ENCODE measurements at places on chromosomes 1 and 21.

- no peak for DNase-seq
Measured at GRCh38 chr1:10213186-10213705, 2.9 kb downstream of the KIF1B start.

- DNase-seq, result no peak
Measured at GRCh38 chr1:158357441-158357840, 3.7 kb downstream of the CD1E start.

GRCh38 chr1:167629681-167630567 lies at the start of gene RCSD1:
Gene RCSD1, plus strand, starts transcription at chr1:167630232. Its CDS starts 192 bp downstream, at chr1:167630424.
- no peak for DNase-seq

- DNase-seq, result no peak
Measured at GRCh38 chr1:231039161-231040018, 664 bp downstream of the FAM89A start.

DNA sequence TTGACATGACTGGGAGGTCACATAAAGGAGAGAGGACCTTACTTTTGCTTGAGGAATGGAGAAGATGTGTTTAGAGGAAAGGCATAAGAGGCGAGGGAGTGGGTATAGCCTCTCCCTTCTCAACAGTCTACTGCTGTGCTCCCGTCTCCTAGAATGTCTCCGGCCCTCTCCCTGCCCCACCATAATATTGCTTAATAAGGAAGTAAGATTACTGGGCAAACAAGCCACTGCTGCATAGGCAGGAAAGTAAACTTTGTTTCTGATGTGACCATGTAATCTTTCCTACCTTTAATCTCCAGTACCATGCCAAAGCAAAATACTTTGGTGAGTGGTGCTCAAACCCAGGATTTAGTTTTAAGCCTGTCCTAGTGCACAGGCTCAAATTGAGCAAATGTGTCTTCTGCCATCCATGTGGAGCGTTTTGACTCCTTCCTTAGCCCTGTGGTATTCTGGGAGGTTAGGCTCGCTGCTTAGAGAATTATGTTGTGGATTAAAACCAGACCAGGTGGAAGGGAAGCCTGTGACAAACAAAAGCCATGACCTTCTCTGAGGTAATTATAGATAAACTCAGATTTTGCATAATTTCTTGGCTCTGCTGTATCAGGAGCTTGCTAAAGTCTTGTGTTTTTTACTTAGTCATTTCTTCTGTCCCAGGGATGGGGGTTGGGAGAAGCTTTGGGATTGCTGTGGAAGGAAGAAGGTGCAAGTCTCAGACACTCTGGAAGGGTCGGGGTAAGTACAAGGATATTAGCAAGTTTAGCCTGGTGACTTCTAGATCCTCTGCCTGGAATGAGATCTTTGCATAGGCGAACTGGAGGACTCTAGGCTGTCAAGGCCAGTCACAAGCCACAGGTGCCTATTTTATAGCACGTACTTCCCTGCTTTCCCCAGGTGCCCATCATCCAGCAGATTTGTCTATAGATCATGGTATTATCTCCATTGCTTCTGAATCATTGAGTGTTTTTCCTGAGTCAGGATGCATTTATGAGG lies 34.5 kb upstream of the DIPK1A start:
- no peak for DNase-seq

DNA sequence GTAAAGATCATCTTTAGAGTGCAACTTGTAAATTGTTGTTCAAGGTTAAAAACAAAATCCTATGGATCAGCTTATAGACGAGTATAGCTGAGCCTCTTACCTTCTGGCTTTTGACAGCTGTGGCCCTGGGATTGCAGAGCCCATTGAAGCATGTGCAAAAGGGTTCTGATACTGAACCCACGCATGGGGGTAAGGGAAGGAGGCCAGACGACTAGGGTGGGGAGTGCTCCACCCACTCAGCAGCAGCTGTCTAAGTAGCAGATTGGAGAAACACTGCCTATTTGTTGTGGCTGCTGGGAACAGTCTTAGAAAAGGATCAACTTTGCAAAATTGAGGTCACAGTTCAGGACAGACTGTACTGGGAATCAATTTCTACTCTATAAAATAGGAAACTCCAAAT lies 16.1 kb downstream of the CD101 start:
- no peak for DNase-seq

DNA sequence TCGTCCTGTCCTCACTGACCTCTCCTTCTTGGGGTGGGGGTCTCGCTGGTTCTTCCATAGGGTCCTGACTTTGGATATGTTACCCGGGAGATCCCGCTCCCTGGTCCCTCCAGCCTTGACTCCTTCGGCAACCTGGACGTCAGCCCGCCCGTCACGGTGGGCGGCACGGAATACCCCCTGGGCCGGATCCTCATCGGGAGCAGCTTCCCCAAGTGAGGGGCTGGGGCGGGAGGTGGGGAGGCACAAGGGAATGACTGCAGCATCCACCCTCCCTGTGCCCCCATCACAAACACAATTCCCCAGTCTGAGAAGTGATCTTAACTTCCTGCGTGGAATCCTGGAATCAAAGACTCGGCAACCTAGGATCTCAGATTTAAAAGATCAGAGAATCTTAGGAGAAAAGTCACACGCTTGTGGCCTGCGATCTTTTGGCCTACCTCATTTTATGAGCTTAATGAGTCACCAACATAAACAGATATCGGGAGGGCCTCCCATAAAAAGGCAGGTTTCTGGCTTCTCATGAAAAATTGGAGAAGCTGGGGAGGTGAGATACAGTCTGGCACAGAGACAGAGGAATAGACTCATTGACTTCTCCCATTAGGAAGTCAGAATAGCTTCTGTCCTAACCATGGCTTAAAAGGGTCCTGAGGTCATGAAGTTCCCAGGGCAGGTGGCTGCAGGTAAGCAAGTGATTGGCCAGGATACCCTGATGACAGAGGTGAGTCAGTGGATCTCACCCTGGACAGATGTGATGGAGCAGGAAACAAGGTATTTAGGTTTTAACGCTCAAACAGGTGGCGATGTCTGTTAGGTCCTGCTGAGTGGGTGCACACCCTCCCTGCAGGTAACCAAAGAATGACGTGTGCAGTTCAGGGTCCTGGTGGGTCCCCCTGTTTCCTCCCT lies 15.9 kb upstream of the PADI3 start:
- no peak for DNase-seq

GRCh38 chr1:9320520-9321479 lies 28.1 kb downstream of the SPSB1 start:
- DNase-seq, result no peak

GRCh38 chr1:45007311-45007710 lies 3.8 kb downstream of the HECTD3 start:
- no peak for DNase-seq

DNA sequence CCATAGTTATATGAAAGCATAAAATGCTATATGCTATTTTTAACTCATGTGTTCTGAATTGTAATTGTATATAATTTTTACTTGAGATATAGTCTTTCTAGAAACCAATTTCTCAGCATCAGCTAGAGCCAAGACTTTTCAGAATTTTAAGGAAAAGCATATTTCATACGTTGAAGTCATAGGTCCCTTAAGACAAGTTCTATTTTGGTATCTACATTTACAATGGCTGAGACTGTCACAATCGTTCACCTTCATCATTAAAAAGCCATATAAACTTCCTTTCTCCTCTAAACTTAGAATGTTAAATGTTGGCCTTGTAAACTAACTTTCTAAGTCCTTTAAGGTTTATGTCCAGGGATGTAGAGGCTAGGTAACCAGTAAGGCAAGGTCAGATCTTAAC lies 104.1 kb downstream of the LRRC40 start:
- DNase-seq, result no peak

DNA sequence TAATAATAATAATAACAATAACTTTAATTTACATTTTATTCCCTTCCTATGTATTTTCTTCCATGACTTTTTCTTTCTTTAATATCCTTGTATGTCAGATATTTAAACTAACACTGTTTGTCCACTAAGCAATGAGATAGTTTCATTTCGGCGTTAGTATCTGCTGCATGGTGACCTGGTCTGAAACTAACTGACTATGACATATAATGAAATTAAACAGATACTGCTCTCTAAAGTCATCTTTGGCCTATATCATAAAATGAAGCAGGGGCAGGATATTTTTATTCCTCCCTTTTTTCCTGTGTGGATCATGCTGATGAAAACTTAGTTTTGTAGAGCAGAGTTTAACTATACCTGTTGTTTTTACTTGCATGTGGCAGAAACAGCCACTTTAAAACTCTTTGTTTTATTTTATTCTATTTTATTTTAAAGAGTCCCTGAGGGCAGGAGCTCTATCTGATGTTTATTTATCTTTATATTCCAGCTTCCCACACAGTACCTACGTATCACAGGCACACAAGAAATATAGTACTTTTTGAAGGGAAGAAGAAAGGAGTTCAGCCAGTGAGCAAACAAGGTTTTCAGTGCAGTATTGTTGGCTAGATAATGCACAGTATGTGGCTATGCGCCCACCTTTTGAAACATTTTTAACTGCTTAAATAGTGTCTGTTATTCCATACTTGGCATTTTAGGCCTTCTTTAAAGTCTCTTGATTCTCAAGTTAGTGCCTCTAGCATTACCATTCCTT lies 165.6 kb downstream of the PHTF1 start:
- DNase-seq, result no peak

Data from NCI-H2029 treated with DMSO at 0.1 percent for 48 hours (cell line).